Activated T-helper 17 cell treated with anti-CD3 and anti-CD28 coated beads, Interleukin-2, amount 50 U/mL, for 72 hours (primary cell): ENCODE measurements at places on chromosomes 5 and 9. TPM values are rescaled to one million over a fixed set of nuclear protein-coding genes. Genes with fewer than 3 reads are reported as not detected.

Gene MEIKIN
- not detected for total RNA-seq

Gene ICE1
- 27.8 TPM for total RNA-seq

Gene FOXD4L5
- 0.13 TPM for total RNA-seq

Gene RAB3C
- not detected for total RNA-seq

Gene CTSV
- total RNA-seq = 1.0 TPM

Gene SPINK7
- total RNA-seq = not detected

Gene ZFAND5
- 175 TPM for total RNA-seq

Gene PCSK1
- total RNA-seq = not detected

Gene JAKMIP2
- total RNA-seq = 4.3 TPM

Gene PTGES
- total RNA-seq = not detected

Gene ROR2
- 0.08 TPM for total RNA-seq

Gene LCN6
- not detected for total RNA-seq

Gene RNF183
- 10.9 TPM for total RNA-seq

Gene RASGEF1C
- total RNA-seq = not detected

Gene FER
- 9.9 TPM for total RNA-seq

Gene FBP1
- 0.50 TPM for total RNA-seq

Gene UNC5A
- not detected for total RNA-seq

Gene PPP3R2
- not detected for total RNA-seq

Gene TRPM3
- total RNA-seq = not detected

Gene IL7R
- 203 TPM for total RNA-seq

Gene GMCL2
- not detected for total RNA-seq

Gene PAPPA
- 0.35 TPM for total RNA-seq
